ENCODE measurements at places on chromosomes 13 and 19. TPM values are rescaled to one million over a fixed set of nuclear protein-coding genes. Genes with fewer than 3 reads are reported as not detected.

The APOC4 gene
- total RNA-seq = not detected

- DNase-seq = no peak
These were observed 68.2 kb downstream of the OXGR1 start for GRCh38 chr13:96925916-96926628.

GRCh38 chr19:31961191-31961590 is 384.2 kb upstream of the ZNF507 start:
- no peak for DNase-seq

- DNase-seq = no peak
These were observed 10.7 kb downstream of the C19orf25 start for GRCh38 chr19:1468274-1468820.

The NTN5 gene
- total RNA-seq = 2.1 TPM

DNA sequence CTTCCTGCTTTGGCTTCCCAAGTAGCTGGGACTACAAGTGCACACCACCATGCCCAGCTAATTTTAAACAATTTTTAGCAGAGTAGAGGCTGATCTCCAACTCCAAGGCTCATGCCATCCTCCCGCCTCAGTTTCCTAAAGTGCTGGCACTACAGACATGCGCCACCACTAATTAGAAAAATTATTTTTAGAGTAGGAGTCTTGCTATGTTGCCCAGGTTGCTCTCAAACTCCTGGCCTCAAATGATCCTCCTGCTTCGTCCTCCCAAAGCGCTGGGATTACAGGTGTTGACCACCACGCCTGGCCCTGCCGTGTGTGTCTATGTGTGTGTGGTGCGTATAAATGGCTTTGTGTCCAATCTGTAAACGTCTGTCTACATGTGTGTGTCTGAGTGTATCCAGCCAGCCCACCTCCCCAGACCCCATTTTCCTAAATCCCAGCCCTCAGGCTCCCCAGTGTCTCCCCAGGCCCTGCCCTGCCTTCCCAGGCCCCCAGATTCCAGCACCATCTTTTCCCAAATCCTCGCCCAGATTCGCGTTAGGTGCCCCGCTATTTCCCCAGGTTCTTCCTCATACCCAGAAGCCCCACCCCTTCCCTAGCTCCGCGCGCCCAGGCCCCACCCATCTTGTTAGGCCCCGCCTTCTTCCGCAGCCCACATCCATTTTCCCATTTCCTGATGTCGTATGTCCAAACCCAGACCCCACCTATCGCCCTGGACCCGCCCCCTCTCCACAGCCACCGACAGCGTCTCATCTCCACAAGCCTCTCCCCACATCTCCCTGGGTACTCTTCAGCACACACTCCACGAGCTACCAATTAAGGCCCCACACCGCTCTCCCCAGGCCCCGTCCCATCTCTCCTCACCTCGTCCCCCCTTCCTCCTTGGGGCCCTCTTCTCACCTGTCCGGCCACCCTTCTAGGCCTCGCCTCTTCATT is 24.9 kb downstream of the SLC8A2 start:
- peak; percentile 60 for DNase-seq

DNA sequence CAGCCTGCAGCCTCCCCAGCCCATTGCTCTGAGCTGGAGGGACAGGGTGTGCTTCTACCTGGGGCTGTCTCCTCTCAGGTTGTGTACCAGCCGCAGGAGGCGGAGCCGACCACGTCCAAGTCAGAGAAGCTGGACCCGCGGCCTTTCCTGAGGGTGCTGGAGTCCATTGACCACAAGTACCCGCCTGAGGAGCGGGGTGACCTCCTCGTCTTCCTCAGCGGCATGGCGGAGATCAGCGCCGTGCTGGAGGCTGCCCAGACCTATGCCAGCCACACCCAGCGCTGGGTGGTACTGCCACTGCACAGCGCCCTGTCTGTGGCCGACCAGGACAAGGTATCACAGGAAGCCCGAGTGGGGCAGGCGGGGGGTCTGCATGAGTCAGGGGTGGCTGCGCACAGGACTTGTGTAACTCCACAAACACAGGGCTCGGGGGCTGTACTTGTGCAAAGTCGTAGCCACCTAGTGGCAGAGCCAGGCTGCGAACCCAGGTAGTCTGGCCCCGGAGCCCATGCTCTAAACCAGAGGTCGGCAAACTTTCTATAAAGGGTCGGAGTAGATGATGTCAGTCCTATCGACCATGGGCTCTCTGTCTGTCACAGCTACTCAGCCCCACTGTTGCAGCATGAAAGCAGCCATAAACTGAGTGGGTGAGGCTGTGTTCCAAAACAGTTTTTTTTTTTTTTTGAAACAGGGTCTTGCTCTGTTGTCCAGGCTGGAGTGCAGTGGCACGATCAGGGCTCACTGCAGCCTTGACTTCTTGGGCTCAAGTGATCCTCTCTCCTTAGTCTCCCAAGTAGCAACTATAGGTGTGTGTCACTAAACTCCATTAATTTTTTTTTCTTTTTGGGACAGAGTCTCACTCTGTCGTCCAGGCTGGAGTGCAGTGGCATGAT is 8.9 kb downstream of the DHX34 start:
- DNase-seq = no peak
